ENCODE measurements at places on chromosomes 5 and 9.

GRCh38 chr9:105242062-105242461 lies 2.4 kb upstream of the SLC44A1 start:
- DNase-seq: no peak

- DNase-seq: no peak
Measured at GRCh38 chr5:116423587-116424257, 150.9 kb downstream of the SEMA6A start.

- DNase-seq: no peak
Measured at GRCh38 chr9:126809068-126809467, 4.2 kb downstream of the ZBTB43 start.

- DNase-seq: no peak
Measured at GRCh38 chr9:74521009-74521408, 23.9 kb downstream of the RORB start.

GRCh38 chr9:121679901-121680635 lies 28.6 kb downstream of the DAB2IP start:
- no peak for DNase-seq
